ENCODE measurements at places on chromosomes 11 and 22.

DNA sequence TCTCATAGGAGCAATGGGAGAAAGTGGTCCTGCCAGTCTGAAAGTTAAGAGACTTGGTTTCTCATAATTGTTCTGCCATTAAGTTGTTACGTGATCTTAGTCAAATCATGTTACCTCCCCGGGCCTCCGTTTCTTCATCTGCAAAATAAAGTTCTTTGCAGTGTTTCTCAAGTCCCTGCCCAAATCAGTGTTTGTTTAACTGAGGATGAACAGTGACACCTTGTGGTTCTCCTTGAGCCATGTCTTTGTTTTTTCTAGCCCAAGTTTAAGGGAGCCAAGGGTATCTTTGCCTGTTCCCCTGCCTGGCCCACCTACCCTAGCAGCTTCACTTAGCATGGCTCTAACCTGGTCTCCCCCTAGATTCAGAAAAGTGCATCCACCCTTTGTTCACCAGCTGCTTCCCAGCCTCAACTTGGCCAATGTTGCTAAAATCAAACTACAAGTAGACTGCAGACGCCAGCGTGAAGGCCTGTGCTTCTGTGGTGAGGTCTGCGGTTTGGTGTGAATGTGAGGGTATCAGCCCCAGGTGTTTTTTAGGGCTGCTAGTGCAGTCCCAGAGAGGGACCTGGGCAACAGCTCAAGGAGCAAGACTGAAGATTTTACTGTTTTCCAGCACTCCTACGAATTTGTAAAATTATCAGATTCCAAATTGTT lies 35.5 kb downstream of the FZD4 start:
- no peak for DNase-seq

DNA sequence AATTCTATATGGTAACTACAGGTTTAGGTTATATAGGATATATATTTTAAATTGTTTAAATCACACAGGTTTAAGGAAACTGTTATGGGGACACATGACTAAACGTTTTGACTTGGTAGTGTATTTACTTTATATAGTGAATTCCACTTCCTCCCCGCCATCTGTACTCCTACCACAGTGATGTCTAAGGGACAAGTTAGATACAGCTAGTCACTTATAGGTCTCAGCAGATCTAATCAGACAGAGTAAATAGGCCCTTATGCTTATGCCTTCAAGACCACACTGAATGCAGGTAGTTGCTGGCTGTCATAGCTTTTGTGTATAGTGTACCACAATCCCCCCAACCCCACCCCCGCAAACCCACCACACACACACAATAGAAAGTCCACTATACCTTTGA lies 8.2 kb downstream of the SESN3 start:
- no peak for DNase-seq

GRCh38 chr22:46676881-46677280 lies 56.7 kb downstream of the GRAMD4 start:
- DNase-seq, result no peak

DNA sequence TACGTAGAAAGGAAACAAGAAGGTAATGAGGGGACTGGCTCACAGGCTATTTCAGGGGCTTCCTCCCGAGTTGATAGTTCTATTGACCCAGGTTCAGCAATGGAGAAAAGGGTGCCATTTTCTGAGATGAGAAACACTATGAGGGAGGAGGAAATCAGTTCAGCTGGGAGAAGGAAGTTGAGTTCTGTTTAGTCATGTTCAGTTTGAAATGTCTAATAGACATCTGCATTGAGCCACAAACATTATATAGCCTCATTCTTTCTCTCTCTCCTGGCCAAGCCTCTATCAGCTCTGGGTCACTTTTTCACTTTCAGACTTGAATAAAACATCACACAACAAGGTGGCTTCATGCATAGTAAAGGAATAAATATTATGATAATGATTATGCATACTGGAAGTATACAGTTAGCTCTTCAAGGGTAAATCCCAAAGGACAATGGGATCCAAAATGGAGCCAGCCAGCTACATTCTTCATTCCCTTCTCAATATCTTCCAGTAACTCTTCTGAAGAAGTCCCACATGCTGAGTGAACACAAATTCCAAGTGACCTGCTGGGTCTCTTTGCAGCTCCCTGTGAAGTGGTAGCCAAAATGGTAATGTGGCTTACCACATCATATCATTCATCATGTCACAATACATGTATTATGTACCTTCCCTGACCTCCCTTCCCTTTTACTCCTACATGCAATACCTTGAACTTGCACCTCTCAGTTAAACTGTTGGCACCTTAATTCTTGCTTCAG lies 80.9 kb upstream of the CD44 start:
- no peak for DNase-seq

All from CD4-positive, alpha-beta T cell (primary cell).